RKO (cell line): ENCODE measurements at places on chromosomes 4 and X.
A peak's percentile ranks its signal among the peaks of the same experiment; 100 is the strongest.

DNA sequence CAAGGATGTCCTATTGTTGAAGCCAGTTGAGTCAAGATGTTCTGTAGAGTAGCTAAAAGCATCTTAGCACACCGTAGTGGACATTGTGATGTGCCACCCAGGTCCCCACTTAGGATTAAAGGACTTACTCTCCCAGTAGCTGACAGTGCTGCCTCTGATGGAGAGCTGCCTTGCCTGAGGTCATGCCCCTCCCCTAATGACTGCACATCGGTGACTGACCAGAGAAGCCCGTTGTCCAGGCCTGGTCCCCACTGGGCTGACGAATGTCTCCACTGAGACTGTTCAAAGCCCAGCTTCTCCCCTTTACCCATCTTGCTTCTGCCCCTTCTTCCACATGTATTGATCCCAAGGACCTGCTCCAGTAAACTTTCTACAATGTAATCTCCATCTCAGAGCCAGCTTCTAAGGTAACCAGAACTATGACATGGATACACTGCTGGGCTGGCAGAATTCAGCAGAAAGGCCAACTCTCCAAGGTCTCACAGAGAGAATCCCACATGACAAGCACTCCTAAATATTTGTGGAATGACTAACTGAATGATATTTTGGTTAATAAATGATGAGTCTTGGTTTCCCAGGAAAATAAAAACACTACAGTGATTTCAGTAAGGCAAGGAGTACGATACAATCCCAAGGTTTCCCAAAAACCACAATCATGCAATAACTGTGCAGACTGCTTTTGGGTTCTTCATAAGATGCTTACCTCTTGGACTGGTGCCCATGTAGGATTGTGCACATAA, 82.4 kb upstream of the TMEM150C start:
- no peak for DNase-seq

DNA sequence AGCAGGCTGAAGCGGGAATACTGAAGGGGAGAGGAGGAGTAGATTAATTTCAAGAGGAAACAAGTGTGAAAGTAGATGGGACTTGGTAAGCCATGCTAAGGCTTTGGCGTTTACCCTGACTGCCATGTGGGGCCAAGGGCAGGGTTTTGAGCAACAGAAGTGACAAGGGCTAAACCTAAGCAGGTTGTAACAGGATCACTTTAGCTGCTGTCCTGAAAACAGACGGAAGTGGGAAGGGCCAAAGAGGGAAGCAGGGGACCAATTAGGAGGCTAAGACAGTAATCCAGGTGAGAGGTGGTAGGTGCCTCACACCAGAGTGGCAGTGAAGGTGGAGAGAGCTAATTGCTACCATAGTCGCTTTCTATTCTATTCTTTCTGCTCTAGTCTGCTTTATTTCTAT, 166.5 kb downstream of the PJA1 start:
- no peak for DNase-seq

- DNase-seq = no peak
These were observed 52.1 kb upstream of the RASGEF1B start for GRCh38 chr4:81523672-81524327.

GRCh38 chr4:40820101-40820500, 70.3 kb downstream of the NSUN7 start:
- no peak for DNase-seq

DNA sequence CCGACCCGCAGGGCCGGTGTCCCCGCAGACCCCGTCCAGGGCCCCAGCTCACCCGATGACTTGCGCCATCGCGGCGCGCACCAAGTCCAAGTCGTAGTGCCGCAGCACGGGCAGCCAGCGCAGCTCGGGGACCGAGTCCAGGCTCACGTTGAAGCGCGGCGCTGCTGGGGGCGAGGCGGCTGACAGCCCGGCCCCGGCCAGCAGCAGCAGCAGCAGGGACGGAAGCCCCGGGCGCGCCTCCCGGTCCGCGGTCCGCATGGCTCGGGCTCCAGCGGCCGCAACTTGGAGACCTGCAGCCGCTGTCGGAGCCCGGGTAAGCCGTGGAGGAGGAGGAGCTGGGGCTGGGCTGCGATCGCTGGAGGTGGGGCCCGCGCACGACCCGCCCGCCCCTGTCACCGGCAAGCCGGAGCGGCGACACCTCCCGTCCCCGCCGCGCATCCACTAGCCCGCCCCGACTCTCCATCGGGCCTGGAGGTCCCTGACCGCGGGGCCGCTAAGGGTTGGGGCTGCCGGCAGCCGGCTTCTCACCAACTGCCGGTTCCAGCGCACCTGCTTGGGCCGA, at the start of gene NAAA:
Gene NAAA, minus strand, starts transcription at position 322 of the 562 bp plus-strand sequence. Its CDS starts 64 bp downstream, at position 258.
- peak; percentile 77 for DNase-seq

- DNase-seq = peak; percentile 33
These were observed 447 bp downstream of the PDZD11 start for GRCh38 chrX:70289168-70289792.

- DNase-seq = no peak
These were observed 244.9 kb upstream of the AGA start for GRCh38 chr4:177687117-177687516.

- DNase-seq = no peak
These were observed 63.6 kb downstream of the PALLD start for GRCh38 chr4:168560184-168561180.

GRCh38 chr4:98728433-98728832, 70.0 kb upstream of the TSPAN5 start:
- no peak for DNase-seq

DNA sequence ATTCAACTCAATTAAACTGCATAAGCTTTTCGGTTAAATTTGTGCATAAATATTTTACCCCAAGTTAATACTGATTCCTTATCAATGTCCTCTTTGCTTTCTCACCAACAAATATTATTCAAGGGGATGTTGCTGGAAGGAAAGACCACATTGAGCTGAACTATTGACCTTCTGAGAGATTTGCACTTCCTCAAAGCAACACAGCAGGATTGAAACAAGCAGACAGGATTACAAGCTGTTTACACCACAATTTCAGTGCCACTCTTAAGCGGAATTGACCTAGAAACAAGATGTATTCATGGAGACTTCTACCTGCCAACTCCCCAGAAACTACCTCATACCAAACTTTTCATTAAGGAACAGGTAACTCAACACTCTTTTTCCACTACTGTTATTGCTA, 96.5 kb upstream of the DUSP21 start:
- no peak for DNase-seq

- peak; percentile 31 for DNase-seq
These were observed 1.3 kb upstream of the RGS12 start for GRCh38 chr4:3291411-3291968.
